ENCODE measurements at places on chromosomes 7 and 10. TPM values are rescaled to one million over a fixed set of nuclear protein-coding genes. Genes with fewer than 3 reads are reported as not detected.

GRCh38 chr7:43205171-43205795 lies 92.8 kb downstream of the HECW1 start:
- H3K27me3 ChIP-seq: no peaks in the 10 kb centered on the region
- no peak overlapping the region for H3K27ac ChIP-seq
- no peaks in the 10 kb centered on the region for H3K36me3 ChIP-seq
- H3K4me1 ChIP-seq: peaks cover 10% of the 10 kb centered on the region
- H3K4me3 ChIP-seq: no peak overlapping the region
- DNase-seq: no peak

- H3K27ac ChIP-seq: no peak overlapping the region
- H3K36me3 ChIP-seq: no peaks in the 10 kb centered on the region
Measured at GRCh38 chr10:64219271-64220025, 698.2 kb downstream of the REEP3 start.

DNA sequence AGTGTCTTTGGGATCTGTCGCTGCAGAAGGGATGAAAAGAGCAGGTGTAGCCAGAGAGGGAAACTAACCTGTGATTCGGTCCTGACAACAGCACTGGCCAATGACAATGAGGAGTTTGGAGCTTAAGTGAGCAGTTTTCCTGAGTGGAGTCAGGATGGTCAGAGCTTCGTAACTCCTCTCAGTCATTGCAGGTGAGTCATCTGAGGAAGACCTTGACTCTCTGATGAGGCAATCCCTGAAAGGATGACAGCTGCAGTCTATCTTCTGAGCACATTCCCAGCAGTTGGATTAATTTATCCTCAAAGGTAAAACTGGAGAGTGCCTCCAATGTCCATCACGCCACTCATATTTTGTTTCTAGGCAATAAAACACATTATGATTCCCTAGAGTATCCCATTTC lies 401.9 kb downstream of the POM121L12 start:
- DNase-seq: no peak
- no peaks in the 10 kb centered on the region for H3K36me3 ChIP-seq
- H3K4me1 ChIP-seq: no peaks in the 10 kb centered on the region
- H3K27ac ChIP-seq: no peak overlapping the region
- no peaks in the 10 kb centered on the region for H3K27me3 ChIP-seq

GRCh38 chr10:3902054-3902808 lies 117.2 kb upstream of the KLF6 start:
- no peaks in the 10 kb centered on the region for H3K36me3 ChIP-seq
- peak; percentile 69 for DNase-seq
- no peak overlapping the region for H3K4me3 ChIP-seq

LIPN gene
- not detected for total RNA-seq
